ENCODE measurements at places on chromosomes 7 and 10.

DNA sequence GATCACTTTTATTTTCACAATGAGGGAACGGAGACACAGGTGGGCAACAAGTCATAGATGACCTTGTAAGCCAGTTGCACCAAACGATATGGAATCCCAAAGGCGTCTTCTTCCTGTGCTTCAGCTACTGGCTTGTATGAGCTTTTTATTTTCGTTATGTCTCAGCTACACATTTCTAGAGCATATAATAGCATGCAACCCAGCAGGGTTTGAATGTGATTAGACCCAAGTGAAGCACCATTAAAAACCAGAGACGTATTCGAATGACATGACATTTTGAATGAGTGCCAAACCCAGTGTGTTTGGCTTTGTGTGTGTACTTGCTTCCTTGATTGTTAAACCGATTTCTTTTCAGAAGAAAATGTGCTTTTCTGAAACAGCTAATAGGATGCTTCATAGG is 963.2 kb upstream of the CELF2 start:
- DNase-seq = no peak

DNA sequence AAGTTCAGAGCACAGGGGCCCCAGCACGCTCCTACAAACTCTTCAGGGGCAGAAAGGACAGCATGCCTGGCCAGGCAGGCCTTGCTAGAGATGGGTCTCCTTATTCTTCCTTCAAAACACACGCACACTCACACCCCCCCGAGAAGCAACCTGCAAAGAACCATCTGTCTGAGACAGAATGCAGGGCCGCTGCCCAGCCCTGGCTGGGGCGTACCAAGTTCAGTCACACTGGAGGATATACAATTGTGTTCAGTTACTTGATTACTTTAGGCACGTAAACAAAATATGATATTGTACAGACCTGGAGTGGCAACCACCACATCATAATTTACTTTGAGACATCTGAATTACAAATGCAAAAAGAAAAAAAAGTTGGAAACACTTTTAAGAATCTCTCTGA is 5.7 kb downstream of the FAM53B start:
- no peak for DNase-seq

GRCh38 chr10:82969405-82969804 is 1094.4 kb downstream of the NRG3 start:
- DNase-seq = peak; percentile 7

DNA sequence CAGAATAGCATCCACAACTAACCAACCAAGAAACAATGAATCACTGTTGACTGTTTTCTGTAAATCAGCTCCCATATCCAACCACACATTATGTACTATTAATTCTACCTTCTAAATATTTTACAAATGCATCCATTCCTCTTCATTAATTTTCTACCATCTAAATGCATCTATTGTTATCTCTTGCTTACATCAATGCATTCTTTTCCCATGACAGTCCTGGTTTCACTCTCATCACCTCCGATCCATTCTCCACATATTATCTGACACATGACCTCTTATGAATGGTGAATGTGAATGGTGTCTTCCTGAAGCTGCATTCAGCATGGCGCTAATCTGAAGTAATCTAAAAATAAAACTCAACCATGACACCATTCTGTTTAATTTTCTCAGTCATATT is 153.8 kb upstream of the CALCR start:
- DNase-seq = peak; percentile 66

DNA sequence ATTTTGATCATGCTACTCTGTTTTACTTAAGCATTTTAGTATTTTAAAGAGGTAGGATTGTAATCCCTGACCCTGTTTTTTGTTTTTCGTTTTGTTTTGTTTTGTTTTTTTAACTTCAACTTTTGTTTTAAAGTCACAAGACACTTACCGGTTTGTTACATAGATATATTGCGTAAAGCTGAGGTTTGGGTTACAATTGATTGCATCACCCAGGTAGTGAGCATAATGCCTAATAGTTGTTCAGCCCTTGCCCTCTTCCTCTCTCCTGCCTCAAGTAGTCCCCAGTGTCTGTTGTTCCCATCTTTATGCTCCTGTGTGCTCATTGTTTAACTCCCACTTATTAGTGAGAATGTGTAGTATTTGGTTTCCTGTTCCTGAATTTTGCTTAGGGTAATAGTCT is 93.1 kb upstream of the TEX47 start:
- DNase-seq = no peak

DNA sequence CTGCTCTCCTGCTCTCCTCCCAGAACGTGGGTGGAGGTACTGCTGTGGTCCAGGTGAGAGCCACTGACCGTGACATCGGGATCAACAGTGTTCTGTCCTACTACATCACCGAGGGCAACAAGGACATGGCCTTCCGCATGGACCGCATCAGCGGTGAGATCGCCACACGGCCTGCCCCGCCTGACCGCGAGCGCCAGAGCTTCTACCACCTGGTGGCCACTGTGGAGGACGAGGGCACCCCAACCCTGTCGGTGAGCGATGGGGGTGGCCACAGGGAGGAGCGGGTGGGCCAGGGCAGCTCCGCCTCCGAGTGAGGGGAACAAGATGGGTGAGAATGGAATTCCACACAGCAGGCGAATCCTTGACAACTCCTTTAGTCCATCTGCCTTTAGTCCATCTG is 22.1 kb upstream of the C10orf105 start:
- DNase-seq = no peak

GRCh38 chr7:18163091-18163490 is 135.4 kb upstream of the PRPS1L1 start:
- DNase-seq = no peak

DNA sequence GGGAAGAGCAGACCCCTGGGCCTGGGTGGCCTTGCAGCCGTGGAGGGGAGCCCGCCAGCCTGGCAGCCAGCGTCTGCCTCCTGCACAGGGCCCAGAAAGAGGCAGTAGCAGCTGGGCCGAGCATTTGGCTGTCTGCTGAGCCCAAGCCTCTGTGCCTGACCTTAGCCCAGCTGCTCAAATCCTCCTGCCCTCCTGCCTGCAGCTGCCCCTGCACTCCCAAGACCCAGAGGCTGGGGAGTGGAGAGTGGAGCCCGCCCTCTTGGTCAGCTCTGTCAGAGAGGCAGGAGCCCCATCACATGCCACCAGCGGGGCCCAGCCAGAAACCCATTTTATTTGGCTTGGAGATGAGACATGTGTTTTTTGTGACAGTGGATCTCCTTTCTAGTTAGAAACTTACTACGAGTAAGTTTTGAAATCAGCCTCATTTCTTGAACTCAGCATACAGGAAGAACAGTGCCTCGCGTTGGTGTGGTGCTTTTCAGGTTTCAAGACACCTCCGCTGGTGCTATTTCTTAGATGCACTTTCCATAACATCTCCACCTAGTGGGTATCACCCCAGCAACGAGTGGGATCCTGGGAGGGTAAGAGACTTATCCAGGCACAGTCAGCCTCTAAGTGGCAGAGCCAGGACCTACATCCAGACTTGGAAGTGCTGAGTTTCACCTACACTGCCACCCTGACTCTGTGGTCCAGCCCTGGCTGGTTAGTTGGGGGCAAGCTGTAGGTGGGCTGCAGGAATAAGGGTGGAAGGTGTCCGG is 477.1 kb downstream of the RPS24 start:
- no peak for DNase-seq

GRCh38 chr7:44408596-44408995 is 81.9 kb downstream of the NUDCD3 start:
- DNase-seq = no peak

DNA sequence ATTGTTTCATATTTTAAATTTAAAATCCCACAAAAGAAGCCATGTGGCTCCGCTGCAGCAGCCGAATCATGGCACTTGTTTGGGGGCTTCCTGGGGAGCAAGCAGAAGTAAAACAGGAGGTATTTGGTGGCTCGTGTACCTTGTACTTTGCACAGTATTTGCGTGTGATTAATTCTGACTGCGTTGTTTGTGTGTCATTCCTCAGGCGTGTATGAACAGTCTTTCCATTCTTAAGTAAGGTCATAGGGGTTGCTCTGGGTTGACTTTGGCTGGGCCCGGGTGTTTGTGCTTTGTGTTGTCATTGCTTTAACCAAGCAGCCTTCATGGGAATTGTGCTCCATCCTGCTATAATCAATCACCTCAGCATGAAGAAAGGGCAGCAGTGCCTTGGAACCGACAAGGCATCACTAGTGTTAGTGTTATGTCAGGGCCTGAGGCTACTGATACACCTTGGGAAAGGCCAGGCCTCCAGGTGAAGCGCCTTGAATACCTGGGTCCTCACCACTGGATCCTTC is 182.4 kb downstream of the ARHGAP21 start:
- peak; percentile 33 for DNase-seq

- no peak for DNase-seq
These were observed 47.7 kb downstream of the AMZ1 start for GRCh38 chr7:2735744-2736143.

DNA sequence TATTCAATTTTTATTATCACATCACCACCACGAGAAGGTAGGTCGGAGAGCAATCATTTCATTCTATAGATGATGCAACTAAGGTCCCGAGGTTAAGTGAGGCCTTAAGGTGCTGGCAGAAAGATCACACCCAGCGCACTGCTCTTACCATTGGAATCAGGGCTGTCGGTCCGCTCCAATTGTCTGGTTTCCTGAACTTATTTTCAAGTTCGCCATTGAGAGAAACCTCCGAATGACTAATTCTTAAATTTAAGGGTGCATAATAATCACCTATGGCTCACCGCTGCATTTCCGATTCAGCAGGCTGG is 625 bp upstream of the GSTO2 start:
- no peak for DNase-seq

- DNase-seq = no peak
These were observed 1.1 kb upstream of the AKR1B1 start for GRCh38 chr7:134459981-134460380.

DNA sequence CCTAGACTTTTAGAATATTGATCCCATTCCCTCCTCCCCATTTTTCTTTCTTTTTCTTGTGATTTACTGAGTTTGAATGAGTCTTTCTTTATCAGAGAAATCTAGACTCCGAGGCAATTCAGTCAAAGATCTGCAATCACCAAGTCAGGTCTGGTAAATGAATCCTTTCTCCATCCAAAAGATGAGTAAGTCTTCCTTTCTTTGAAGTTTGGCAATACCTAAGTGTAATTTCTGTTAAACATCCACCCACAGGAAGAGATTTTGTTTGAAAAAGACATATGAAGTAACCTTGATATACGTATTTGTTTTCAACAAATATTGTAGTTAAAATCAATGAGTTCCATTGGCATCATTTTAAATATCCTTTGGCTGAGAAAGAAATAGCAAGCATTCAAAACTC is 58.3 kb downstream of the SLC39A12 start:
- DNase-seq = no peak

GRCh38 chr10:60490013-60490412 is 100.3 kb upstream of the ANK3 start:
- DNase-seq = no peak

- no peak for DNase-seq
These were observed 39.4 kb downstream of the CHST15 start for GRCh38 chr10:124053971-124054370.

GRCh38 chr7:80393786-80394185 is 118.1 kb downstream of the GNAT3 start:
- DNase-seq = no peak

DNA sequence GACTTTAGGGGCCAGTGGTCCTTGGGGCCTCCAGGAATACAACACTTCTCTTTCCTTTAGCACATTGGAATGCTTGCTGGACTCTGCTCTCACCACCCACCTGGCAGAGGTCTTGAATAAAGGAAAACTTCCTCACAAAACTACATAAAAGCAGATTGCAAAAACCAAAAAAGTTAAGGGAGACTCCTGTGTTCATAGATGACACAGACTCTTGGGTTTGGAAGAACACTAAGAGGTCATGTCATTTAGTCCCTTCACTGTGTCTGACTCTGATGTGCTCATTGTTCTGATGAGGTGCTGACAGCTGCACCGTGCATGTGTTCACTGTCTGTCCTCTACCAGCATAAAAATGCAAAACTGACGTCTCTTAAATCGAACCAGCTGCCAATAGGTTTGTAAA is 11.4 kb downstream of the BLNK start:
- DNase-seq = no peak

DNA sequence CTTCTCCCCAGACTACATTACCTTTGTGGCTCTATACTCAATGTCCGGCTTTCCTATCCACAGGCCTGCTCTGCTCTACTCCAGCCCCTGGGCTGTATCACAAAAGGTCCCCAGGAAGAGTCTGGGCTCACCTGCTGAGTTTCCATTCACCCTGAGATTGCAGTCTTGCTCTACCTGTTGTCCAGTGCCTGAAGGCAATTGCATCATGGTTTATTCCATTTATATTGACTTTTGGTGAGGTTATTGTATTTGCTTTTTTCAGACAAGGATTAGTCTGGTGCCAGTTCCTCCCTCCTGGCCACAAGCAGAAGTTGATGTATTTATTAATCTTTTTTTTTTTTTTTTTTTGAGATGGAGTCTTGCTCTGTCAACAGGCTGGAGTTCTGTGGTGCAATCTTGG is 273.1 kb downstream of the XPNPEP1 start:
- DNase-seq = no peak

- DNase-seq = peak; percentile 29
These were observed 21.7 kb upstream of the MACC1 start for GRCh38 chr7:20238754-20239324.

DNA sequence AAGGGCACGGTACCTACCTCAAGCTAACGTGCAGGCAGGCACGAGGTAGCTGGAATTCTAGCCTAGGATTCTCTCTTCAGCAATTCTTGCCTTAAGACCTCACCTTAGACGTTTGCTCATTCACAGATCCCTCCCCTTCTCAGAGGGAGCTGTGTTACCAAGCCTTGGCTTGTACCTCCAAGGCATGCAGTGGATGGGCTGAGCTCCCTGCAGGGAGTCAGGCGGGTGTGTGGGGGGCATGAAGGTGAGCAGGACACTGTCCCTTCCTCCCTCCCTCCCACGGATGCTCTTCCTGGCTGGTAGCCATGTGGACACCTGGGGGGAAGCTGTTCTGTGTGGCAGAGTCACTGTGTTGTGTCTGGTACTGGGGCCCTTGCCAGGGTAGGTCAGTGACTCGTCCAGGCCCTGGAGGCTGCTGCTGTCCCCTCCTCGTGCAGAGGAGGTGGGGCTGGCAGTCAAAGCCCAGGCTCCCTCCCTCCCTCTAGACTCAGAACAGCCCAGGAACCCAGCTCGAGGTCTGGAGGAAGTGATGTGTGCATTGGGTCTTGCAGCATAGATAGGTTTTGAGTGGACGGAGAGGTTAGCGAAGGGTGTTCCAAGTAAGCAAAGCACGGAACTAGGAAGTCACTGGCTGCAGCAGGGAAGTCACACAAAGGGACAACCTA is 222.2 kb upstream of the SH2B2 start:
- DNase-seq = no peak

GRCh38 chr10:86315549-86315942 is 51.0 kb downstream of the GRID1 start:
- no peak for DNase-seq

- no peak for DNase-seq
These were observed 779 bp downstream of the C1QL3 start for GRCh38 chr10:16520900-16521299.

- DNase-seq = peak; percentile 1
These were observed 224.0 kb upstream of the PLXDC2 start for GRCh38 chr10:19592276-19592675.

- no peak for DNase-seq
These were observed 3.8 kb downstream of the RELN start for GRCh38 chr7:103985565-103986126.

- DNase-seq = peak; percentile 6
These were observed 22.2 kb upstream of the SRGN start for GRCh38 chr10:69065406-69066361.
